Chondrocyte (in vitro differentiated cells): ENCODE measurements at places on chromosomes 11 and 22.
A peak's percentile ranks its signal among the peaks of the same experiment; 100 is the strongest.

- no peak for DNase-seq
Observed at GRCh38 chr22:27312565-27312964, 489.0 kb downstream of the MN1 start.

- DNase-seq: no peak
Observed at GRCh38 chr11:130300567-130300966, 14.2 kb downstream of the ZBTB44 start.

- DNase-seq: no peak
Observed at GRCh38 chr11:68269414-68270081, 2.2 kb downstream of the C11orf24 start.

DNA sequence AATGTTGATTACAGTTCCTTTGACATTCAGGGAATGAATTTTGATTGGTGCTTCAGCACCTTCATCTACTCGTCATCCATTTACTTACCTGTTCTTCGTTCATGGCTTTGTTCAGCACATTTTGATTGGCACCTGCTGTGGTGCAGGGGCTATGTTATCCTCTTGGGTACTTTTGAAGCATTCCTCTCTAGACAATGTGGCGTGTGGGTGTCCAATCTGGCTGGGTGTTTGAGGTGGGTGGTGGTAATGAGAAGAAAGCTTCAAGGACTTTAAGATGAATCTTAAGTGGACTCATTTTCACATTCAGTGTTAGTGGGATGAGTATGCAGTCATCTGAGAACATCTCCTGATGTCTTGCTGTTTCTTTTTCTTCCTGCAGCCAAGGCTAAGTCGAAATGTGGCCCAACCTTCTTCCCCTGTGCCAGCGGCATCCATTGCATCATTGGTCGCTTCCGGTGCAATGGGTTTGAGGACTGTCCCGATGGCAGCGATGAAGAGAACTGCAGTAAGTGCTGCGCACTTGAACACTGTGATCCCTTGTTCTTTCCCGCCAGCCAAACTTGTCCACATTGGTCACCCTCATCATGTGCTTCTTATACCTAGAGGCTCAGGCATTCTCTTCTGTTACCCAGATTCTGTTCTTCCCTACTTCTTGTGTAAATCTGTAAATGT lies 137.5 kb downstream of the LDLRAD3 start:
- no peak for DNase-seq

DNA sequence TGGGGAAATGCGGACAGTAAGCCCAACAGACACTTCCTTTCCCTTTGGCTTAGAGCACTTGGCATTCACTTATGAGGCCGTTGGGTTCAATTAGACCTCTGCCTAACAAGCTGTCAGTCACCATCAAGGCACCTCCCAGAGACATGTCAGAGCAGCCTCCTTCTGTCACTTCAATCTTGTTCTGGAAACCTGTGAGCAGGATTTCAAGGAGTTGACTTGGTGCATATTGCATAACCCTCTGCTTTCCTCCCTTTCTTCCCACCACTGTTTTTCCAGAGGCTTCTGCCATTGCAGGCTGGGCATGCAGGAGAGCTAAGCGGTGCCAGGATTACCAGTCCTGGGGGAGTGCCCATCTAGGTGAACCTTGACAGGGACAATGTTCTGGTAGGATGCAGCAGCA lies 484.2 kb upstream of the LRRC4C start:
- no peak for DNase-seq

DNA sequence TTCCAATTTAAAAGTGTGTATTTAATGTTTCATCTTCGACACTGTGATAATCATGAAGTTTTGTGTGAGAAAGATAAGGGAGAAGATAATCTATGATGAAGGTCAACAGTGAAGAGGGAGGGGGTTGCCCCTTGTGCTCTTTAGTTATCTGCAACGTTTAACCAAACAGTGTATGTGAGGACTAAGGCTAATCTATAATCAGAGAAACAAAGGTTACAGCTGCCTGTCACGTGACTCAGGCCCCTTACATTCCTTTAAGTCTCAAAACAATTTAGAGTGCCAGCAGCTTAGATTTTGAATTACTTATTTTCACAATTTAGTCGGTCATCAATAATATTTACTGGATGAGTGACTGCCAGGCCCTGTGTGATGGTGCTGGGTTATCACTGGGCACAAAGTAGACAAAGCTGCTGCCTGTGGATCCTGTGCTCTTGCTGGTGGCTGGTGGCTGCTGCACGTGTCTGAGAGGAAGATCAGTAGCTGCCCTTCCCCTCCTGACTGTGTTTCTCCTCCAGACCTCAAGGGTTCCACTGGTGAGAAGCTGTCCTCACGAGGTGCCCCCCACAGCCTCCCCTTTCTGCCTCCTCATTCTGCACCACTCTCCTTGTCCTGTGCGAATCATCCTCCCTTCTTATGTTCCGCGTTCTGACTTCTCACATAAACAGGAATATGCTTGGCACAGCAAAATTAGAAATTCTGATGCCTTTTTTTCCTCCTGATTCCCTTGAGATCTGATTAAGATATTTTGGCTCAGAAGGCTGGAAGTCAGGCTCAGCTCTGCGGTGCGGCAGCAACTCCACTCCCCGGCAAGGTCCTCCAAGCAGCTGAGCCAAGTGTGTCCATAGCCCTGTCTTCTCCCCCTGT lies 331.1 kb upstream of the B3GAT1 start:
- no peak for DNase-seq

DNA sequence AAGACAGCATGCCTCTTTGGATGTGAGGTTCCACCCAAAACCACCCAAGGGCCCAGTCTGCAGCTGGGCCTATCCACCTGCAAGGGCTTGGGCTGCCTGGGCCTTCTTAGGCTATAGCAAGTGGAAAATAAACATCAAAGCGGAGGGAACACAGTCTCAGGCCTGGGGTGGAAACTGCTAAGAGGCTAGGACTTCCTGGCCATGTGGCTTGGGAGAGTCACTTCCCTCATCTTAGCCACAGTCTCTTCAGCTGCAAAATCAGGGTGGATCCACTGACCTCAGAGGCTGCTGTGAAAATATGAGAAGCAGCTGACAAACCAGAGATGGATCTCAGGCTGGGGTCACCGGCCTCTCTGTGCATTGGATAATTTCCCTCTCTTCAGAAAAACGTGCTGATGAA lies 30.6 kb upstream of the TFIP11 start:
- DNase-seq: no peak

- peak; percentile 87 for DNase-seq
Observed at GRCh38 chr22:21445437-21446127, 21.6 kb upstream of the TMEM191C start.

DNA sequence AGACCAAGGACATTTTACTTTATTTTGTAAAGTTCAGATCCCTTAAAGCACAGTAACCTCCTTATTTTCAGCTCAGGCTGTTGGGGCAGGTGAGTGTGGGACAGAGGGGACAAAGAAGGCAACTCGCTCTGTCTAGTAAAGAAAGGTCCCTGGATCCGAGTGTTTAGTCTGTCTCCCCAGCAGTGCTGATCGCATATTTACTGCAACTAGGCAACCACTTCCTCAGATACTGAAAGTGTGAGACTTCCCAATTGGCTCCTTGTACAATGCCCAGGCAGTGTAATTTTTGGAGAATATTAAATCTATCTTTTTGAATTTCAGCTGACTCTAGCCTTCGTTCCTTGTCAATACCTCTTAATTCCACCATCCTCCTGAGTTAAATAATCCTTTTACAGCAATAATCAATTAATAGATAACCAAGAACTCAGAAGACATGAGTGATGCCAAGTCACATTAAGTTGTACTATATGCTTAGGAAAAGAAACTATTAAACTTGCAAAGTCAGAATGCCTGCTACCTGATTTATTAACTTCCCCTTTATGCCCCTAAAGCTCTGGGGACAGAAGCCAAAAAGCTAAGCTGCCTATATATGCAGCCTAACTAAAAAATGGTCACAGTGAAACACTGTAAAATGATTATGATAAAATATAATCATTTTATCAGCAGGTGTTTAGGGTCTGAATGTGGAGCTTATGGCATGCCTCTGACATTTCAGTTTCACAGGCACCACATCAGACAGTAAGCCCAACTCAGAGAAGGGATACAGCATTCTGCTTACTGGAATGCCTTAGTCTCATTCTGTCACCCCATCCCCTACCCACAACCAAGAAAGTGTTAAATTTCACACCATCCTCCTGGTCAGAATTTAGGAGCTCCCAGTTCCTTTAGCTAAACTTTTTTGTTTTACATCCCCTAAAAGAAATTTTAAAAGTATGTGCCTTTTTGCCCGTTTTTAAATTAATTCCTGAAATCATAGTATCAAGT lies 138.7 kb downstream of the TRIM44 start:
- no peak for DNase-seq

DNA sequence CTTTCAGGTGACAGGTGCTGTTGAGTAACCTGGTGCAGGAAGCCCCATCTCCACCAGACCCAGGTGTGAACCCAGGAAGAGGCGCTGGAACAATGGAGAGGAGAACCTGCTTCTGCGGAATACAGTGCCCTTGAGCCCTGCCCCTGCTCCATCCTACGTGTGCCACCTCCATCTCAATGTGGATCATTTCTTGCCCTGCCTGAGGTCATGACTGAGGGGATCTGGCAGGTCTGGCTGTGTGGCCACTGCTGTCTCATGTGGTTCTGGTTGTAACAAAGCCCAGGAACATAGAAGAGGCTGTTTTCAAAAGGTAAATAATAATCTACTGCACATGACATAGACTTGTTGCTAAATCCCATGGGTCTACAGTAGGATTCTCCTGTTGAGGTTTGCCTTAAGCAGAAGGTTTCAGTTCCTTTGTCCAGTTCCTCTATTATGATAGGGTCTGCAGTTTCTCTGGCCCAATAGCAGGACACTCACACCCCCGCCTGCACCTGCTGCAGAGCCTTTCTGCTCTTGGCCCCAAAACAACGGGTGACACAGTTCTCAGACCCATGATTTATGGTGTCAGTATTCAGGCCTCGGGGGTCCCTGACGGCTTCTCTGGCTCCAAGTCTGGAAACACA lies 113.5 kb upstream of the IGLL5 start:
- DNase-seq: no peak

- DNase-seq: no peak
Observed at GRCh38 chr11:103936059-103936458, 100.4 kb upstream of the DDI1 start.

- no peak for DNase-seq
Observed at GRCh38 chr11:95024958-95025357, at the start of gene KDM4E. Gene KDM4E, plus strand, starts transcription at chr11:95025258. Its CDS starts 300 bp downstream, at chr11:95025558.
